Naive thymus-derived CD4-positive, alpha-beta T cell (primary cell): ENCODE measurements at places on chromosomes 7 and 10. TPM values are rescaled to one million over a fixed set of nuclear protein-coding genes. Genes with fewer than 3 reads are reported as not detected.

DNA sequence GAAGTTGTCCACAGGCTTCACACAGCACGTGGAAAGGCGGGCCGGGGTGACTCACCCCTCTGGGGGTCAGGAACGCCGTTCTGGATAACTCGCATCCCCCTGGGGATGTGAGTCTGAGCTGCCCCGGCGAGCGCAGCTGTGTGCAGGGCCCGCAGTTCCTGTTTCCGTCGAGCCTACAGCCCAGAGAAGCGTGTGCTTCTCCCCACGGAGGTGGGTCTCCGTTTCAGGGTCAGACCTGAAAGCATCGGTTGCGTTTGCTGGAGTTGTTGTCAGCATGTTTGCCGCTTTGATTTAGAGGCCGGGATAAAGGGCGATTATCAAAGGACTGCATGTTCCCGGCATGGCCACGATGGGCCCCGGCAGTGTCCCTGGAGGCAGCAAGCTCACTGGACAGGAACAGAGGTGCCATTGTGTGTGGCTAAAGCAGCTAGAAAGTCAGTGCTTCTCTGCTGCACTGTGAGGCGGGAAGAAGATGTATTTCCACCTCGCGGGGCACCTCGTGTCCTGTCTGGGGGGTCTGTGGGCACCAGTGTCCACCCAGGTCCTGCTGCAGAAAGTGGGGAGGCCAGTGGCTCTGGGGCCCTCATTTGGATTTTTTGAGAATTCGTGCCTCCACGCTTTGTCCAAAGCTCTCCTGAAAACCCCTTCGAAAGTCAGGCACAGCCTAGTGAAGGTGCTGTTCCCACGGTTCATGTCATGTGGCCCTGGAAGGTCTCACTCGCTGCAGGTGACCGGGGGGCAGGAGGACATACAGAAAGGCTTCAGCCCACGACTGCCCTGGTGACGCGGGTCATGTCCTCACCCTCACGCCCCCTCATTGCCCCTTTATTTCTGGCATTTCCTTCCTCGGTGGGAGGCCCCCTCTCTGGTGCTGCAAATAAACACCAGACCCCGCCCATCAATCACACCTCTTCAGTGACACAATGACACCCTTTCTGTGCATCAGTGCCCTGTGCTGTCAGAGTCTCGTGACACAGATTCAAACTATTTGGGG is 27.4 kb upstream of the GDI2 start:
- DNase-seq: no peak

DNA sequence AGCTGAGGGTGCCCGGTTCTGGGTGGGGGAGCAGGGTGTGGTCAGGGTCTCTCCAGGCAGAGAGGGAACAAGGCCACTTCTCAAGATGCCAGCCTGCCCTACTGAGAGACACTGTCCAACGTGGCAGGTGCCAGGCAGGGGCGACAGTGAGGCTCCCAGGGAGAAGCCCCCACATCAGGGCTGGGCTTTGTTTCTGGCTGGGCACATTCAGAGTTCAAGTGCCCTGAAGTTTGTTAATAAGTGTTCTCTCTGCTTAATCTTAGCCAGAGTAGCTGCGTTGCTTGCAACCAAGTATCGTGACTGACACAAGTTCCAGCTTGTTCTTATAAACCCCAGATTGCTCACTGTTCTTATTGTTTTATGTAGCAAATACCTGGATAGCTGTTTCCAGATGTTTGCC is 21.8 kb downstream of the FOXL3 start:
- DNase-seq: no peak

DNA sequence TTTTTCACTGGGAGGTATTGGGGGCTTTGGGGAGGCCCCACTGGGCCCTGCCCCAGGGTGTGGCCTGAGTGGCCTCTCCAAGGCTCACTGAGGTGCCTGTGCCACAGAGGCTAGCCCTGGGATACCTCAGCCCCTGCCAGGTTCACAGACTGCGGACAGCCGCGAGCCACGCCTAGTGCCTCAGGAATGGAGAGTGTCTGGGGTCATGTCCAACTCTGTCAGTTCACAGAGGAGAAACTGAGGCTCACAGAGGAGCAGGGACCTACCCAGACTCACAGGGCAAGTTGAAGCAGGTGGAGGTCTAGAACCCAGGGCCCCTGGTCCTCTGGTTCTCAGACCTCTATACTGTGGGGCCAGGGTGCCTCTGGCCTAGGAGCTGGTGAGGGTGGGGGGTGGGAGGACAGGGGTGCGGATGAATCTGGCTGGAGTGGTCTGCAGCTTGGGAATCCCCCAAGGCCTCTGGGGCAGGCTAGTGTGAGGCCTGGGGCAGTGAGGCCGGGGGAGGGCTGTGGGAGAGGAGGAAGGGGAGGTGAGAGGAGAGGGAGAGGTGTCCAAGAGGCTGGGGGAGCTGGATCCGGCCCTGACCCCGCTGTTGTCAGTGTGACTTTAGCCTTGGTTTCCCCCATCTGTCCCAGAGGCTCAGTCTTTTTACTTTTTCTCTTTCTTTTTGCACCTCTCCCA is 20.0 kb downstream of the NEURL1 start:
- no peak for DNase-seq

The RPA3 gene
- total RNA-seq: 73.6 and 78.2 TPM in 2 replicates

- DNase-seq: no peak
Measured at GRCh38 chr7:54817152-54817551, 58.1 kb upstream of the SEC61G start.

DNA sequence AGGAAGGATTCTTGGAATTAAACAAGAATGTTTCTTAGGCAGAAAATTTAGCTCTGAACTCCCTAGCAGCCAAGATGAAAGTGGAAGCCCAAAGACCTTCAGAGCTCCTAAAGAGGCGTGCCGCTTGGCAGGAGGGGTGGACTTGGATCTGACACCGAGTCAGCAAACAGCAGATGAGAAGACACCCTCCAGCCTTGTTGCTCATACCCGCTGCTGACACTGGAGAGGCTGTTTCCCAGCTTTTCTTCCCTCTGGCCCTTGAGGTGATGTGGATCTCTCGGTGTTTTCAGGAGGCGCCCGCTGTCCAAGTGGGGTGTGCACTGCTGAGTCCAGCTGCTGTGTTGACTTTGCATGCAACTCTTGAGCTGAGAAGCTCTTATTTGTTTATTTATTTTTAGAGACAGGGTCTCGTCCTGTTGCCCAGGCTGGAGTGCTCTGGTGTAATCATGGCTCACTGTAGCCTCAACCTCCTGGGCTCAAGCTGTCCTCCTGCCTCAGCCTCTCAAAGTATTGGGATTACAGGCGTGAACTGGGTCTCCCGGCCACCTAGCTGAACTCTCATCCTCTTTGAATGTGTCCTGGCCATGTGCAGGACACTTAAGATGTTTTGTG is 21.5 kb downstream of the SLC18A2 start:
- no peak for DNase-seq

GRCh38 chr7:94228678-94229077 is 166.0 kb upstream of the COL1A2 start:
- DNase-seq: no peak

- DNase-seq: no peak
Measured at GRCh38 chr10:32000937-32001336, 55.3 kb downstream of the KIF5B start.

The AP1S1 gene
- total RNA-seq: 39.4 and 41.9 TPM in 2 replicates

- DNase-seq: no peak
Measured at GRCh38 chr10:116716381-116716780, 26.0 kb downstream of the HSPA12A start.

The ADAMTS14 gene
- total RNA-seq: 0.10 TPM in 2 replicates

DNA sequence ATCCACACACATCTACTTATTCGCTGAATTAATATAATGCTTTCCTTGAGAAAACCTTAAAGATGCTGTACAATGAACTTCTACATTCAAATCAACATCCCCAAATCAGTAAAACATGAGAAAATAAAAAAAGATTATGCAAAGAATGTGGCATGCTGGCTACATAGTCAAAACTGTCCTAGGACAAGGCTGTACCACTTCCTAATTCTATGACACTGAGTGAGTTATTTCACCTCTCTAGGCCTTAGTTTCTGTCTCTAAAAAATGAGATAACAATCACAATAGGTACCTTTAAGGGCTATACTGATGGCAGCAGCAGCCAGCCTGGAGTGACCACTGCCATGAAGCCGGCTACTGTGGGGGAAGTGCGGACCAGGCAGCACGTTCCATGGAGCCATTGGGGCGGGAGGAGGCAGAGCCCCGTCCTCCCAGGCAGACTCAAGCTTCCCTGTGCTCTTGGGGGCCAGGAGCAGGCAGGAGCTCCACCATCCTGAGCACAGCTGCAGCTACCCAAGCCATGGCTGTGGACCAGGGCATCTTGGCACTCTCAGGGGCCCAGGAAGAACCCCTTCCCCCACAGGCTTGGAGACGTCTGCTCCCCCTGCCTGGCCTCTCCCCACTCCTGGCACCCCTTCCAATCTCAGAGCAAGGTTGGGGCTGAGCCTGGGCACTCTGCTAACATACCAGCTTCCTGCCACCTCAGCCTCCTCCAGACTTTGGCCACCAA is 110.2 kb downstream of the ELAPOR2 start:
- DNase-seq: no peak
